ENCODE measurements at places on chromosomes 7 and 10. TPM values are rescaled to one million over a fixed set of nuclear protein-coding genes. Genes with fewer than 3 reads are reported as not detected.

- DNase-seq, result no peak
Observed at GRCh38 chr10:118369641-118370205, 27.6 kb upstream of the FAM204A start.

The ZNF425 gene
- total RNA-seq, result 0.47 TPM

DNA sequence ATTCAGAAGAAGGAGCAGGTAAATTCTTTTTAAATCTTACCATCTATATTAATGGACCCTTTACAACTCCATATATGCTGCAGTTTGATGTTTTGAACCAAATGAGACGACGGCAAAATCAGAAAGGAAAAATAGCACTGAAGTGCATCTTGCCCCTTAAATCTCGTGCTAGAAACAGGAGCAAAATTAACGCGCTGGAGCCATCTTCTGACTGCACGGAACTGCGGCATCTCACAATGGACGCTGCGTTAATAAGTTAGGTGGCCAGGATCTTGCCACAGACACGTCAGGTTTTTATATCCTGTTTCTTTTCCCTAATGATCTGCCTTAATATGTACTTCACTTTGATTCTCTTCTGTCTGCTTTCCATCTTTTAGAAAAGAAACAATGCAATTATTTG is 354.5 kb downstream of the TFEC start:
- no peak for DNase-seq

DNA sequence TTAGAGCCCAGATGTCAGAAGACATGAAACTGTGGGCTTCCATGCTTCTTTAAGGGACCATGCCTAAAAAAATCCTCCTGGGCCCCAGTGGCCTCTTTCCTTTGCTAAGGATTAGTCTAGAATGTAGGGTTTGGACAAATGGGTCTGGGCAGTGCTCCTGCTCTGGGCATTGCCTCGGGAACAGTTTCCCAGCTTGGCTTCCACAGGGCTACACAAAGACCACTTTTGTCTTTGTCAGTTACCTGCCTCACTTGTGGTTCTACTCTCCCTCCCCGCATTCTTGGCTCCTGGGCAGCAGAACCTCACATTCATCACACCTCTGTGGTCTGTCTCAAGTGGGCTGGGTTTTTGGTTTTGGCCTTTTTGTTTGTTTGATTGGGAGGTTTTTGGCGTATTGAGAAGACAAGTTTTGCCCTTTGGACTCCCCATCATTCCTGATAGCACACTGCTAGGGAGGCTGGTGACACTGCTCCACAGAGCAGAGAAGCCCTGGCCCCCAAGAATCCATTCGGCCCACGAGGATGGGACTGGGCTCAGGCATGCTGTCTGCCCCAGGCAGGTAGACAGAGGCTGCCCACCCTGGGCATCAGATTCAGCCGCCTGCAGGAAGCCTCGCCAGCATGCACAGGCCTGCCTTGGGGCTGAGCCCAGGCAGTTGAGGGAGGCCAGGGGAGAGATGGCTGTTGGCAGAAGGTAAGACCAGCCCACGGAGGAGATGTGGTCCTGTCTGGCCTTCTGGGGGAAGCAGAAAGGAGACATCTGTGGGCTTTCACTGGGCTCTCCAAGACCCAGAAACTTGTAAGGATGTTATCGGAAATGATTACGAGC is 343.7 kb downstream of the WDR11 start:
- no peak for DNase-seq

DNA sequence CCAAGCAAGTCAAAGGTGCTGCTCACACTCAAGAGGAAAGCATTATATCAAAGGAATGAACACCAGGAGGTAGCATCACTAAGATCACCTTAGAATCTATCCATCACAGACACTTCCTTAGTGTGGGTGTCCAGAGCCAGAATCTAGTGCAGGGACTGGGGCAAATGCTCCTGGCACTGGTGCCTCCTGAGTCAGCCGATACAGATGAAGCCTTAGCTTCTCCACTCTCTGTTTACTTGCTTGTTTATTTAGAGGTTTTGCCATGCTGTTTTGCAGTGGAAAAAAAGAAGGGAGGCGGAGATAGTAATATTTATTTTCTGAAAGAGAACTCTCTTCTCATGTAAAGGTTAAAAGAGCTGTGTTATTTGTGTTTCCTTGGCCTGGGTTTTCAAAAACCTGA is 303.1 kb downstream of the WDR11 start:
- no peak for DNase-seq

DNA sequence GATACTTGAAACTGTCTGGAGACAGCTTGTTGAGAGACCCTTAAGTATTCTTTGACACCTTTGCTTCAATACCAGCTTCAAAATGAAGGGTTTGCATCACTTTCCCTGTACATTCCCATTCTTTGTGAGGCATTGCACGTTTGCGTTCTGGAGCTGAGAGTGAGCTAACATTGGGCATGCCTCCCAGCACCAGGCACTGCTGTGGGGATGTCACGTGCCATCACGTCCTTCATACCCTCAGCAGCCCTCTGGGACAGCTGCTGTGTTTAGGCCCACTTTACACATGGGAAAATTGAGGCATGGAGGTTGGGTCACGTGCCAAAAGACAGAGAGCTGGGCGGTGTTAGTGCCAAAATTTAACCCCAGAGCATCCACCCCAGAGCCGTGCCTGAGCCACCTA is 66.2 kb upstream of the INSYN2A start:
- DNase-seq, result no peak

DNA sequence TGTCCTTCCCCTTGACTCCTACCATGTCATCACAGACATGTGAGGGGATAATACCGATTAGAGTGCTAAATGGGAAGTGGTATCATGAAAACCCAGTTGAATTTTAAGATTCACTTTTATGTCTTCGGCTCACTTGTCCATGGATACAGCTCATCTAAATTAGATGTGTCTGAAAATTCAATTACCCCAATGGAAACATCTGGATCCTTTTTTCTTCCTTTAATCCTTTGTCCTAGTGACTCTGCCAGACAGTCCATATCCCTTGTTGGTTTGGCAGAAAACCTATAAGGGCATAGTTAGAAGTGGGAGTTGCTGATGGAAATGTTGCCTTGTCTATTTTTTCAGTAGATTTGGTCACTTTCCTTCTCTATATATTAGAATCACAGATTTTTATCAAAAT is 271.9 kb downstream of the MTERF1 start:
- no peak for DNase-seq

GRCh38 chr7:114979388-114979787 is 57.5 kb downstream of the MDFIC start:
- DNase-seq, result no peak

DNA sequence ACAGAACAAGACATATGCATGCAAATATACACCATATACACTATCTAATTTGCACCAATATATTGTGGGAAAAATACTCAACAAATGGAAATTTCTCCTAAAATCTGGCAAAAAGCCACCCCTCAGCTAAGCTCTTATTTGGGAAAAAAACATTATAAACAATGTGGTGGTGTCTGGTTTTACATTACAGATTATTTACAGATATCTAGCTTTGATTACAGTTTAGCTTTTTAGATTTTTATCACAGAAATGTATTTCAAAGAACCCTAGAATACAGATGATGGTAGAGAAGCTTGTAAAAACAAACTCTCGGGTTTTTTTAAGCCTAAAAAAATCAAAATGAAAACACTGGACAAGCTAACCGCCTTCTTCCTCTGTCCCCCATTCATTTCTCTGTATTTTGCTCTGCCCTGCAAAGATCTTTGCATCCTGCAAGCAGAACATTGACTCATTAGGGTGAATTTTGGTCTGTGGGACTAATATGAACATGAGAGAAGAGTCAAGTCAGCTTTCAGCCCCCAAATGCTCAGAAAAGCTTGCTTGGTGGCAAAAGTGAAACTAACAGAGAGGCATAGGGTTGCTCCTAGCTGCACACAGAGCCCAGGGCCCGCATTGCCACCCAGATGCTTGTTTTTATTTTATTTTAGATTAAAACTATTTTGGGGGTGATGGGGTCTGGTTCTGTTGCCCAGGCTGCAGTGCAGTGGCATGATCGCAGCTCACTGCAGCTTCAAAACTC is 88.8 kb upstream of the LYZL1 start:
- DNase-seq, result no peak

DNA sequence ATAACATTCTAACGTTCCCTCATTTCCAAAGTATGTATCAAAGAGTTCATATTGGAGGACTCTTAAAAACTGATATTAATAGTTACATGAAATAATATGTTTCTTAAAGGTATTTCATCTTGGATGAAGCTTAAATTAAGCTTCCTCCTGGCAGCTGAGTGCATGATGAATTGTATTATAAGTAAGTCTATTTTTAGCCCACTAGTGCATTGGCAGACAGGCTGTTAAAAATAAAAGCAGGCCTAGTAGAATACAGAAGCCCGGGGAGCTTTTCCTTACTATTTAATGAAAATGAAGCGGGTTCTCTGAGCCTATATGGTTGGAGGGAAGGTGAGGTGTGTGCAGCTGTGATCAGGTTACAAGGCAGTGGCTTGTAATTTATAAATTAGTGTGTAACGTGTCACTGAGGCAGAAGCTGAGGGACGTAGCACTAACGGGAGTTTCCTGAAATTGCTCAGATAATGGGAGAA is 130.7 kb upstream of the KMT2E start:
- DNase-seq, result no peak

DNA sequence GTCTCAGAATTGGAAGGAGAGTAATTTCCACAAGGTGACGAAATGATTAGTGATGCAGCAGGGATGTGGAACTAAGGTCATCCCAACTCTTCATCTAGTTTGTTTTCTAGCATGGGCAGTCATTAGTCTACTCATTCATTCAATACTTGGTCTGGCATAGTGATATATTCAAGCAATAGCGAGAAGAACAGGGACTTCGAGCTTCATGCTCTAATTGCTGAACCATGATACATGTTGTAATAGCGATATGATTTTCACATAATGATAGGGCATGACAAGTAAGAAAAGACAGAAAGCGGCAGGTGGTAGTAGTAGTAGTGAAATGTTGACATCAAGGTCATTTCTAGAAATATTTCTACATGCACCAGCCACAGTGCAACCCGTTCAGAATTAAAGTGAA is 652.1 kb downstream of the PHTF2 start:
- no peak for DNase-seq

The POP7 gene
- 43.6 TPM for total RNA-seq

- DNase-seq, result no peak
Observed at GRCh38 chr10:103982639-103983038, 15.7 kb downstream of the SLK start.

DNA sequence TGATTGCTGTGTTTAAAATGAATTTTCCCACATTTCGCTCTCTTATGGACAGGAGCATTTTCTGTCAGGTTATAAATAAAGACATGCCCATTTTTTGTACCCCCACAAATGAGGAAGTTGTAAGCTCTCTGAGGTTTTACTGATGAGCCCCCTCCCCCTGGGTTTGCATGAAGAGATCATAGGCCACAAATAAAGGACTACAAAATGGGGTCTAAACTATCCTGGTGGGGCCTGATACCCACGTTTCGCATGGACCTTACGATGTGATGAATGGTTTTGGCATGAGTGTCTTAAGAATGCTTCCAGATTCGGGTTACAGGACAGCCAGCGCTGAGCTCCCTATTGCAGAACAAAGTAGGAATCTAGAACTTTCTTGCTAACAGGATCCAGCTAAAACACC is 5.8 kb downstream of the IKZF1 start:
- DNase-seq, result peak; percentile 57

GRCh38 chr10:51204066-51204465 is 129.8 kb downstream of the PRKG1 start:
- DNase-seq, result no peak

The GJD4 gene
- not detected for total RNA-seq

DNA sequence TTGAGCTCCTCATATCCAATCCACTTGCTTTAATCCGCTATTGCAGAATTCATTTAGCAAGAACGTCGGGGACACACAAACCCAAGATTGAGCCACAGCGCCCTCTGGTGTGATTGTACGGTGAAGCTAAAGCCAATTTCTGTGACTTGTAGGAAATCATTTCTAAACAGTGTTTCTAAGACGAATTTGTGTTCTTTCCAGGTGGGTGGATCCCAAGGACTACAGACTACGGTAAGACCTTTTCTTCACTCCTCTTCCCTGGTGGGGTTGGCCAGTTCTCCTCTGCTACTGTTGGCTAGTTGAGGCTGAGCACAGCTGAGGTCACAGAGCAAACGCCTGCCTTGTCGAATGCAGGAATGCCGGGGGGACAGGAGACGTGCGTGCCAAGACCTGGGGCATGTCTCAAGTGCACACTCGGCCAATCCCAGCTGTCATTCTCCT is 5.2 kb downstream of the DMBT1 start:
- DNase-seq, result peak; percentile 82

The FAM25C gene
- not detected for total RNA-seq

DNA sequence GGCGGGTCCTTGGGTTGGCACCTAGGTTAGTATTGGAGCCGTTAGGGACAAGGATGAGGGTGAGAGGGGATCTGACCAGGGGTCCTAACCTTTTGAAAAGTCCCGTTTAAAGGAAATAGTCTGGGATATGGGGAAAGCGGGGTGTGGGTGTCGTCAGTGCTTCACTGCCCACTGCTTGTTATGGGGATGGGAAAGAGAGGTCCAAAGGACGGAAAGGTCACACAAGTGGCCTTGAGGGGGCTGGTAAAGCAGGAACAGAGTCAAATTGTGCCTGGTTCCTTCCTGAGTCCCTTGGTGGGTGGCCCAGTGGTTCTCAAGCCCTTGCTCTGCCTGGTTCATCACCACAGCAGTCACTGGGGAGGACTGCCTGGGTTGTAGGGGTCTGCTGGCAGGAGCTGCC is 2.6 kb upstream of the ZNF775 start:
- DNase-seq, result no peak

- no peak for DNase-seq
Observed at GRCh38 chr7:54278847-54279246, 263.3 kb upstream of the VSTM2A start.

- no peak for DNase-seq
Observed at GRCh38 chr10:114100848-114101741, 57.4 kb downstream of the ADRB1 start.

The GPR26 gene
- not detected for total RNA-seq

GRCh38 chr7:137787301-137787976 is 59.3 kb downstream of the DGKI start:
- no peak for DNase-seq

The KCNMA1 gene
- total RNA-seq, result 0.16 TPM

DNA sequence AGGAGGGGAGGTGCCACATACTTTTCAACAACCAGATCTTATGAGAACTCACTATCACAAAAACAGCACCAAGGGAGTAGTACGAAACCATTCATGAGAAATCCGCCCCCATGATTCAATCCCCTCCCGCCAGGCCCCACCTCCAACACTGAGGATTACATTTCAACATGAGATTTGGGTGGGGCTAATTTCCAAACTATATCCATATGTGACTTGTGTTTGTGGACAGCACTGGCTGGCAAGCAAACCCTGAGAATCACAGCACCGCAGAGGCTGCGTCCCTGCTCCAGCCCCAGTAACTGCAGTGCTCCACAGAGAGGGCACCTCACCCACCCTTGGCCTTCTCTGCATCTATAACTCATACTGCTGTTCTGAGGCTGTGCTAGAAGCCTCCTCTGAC is 211.2 kb upstream of the PODXL start:
- no peak for DNase-seq

- DNase-seq, result no peak
Observed at GRCh38 chr10:118300320-118300719, 41.8 kb downstream of the FAM204A start.

- no peak for DNase-seq
Observed at GRCh38 chr7:69002416-69002815, 595.9 kb upstream of the AUTS2 start.

- DNase-seq, result no peak
Observed at GRCh38 chr10:129863201-129863663, 100.8 kb downstream of the EBF3 start.

DNA sequence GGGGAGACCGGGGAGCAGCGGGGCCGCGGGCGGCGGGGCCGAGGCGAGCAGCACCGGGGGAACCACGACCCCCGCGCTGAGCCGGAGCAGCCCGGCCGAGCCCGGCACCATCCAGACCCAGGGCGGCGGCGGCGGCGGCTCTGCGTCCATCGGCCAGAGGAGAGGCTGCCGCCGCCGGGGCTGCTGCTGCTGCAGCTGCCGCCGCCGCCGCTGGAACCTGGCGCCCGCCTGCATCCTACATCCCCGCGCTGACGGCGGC is 190 bp downstream of the TCERG1L start:
- no peak for DNase-seq
